ENCODE measurements at places on chromosomes 1 and 21.

- H3K36me3 ChIP-seq: no peaks in the 10 kb centered on the region
- no peak for DNase-seq
- H3K4me3 ChIP-seq: no peak overlapping the region
- no peaks in the 10 kb centered on the region for H3K4me1 ChIP-seq
- peaks cover 6% of the 10 kb centered on the region for H3K27me3 ChIP-seq
These were observed 115.0 kb downstream of the TTLL7 start for GRCh38 chr1:83883979-83884378.

- no peak for DNase-seq
- no peaks in the 10 kb centered on the region for H3K36me3 ChIP-seq
- H3K27ac ChIP-seq: no peak overlapping the region
- no peak overlapping the region for H3K4me3 ChIP-seq
- no peaks in the 10 kb centered on the region for H3K27me3 ChIP-seq
- peaks cover 2% of the 10 kb centered on the region for H3K4me1 ChIP-seq
These were observed 445.0 kb downstream of the SETD4 start for GRCh38 chr21:35615325-35615724.

- H3K4me3 ChIP-seq: no peak overlapping the region
- H3K4me1 ChIP-seq: peaks cover 39% of the 10 kb centered on the region
- no peak overlapping the region for H3K27ac ChIP-seq
These were observed 91.6 kb downstream of the ASH1L start for GRCh38 chr1:155471026-155471425.

DNA sequence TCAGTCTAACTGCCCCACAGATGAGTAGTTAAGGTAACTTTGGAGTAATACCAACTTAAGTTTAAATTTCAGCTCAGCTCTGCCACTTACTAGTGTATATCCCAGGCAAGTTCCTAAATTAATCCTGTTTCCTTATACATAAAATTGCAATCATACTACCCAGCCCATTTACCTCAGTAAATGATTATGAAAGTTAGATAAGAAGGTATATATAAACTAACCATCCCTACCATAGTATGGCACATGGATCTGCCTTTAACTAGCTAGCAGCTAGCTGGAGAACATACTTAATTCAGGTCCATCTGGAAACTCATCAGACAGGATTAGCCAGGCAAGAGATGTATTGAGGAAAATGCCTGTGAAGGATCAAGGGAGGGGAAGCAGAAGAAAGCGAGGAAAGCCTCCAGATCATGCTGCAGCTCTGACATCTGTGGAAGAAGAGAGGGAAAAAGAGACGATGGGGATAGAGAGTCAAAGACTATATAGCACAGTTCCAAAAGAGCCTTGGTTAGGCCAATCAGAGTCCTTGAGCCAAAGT, 8.0 kb upstream of the JAK1 start:
- no peak overlapping the region for H3K4me3 ChIP-seq
- H3K27ac ChIP-seq: no peak overlapping the region
- no peak for DNase-seq
- H3K27me3 ChIP-seq: no peaks in the 10 kb centered on the region
- H3K4me1 ChIP-seq: peaks cover 5% of the 10 kb centered on the region
- H3K36me3 ChIP-seq: no peaks in the 10 kb centered on the region

DNA sequence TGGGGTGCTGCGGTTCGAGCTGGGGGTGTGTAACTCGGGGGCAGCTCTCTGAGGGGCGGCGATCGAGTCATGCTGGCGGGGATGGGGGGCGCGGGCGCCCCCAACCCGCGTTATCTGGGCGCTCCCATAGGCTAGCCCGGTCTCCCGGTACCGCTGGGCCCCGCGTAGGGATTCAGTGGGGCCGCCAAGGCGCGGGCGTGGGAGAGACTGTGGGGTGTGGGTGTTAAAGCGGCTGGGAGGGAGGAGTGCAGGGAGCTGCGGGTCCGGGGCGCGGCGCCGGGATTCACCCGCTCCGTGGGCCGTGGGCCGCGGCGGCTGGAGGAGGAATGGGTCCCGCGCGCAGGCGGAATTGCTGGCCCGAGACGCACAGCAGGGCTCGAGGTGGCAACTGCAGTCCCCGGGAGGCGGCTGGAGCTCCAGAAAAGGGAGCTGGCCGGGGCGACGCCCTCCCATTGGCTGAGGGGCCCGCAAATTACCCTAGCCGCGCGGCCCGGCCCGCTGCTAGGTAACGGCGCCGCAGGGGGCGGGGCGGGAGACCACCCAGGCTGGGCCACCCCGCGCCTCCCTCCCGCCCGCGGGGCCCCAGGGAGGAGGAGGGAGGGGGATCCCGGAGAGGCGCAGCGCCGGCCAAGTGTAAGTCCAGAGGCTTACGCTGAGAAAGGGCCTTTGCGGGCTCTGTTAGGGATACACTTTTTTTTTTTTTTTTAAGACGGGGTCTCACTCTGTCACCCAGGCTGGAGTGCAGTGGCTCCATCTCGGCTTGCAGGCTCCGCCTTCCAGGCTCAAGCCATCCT, at the start of gene PTCH2:
Gene PTCH2, minus strand, starts transcription at position 392 of the 794 bp plus-strand sequence. Its CDS starts 321 bp downstream, at position 71.
- no peak within 1 kb of the TSS for H3K27ac ChIP-seq
- peaks cover 9% of the 10 kb centered on the region for H3K36me3 ChIP-seq
- peak within 1 kb of the TSS; percentile 9 for H3K4me3 ChIP-seq
- DNase-seq: peak; percentile 26
- H3K4me1 ChIP-seq: peaks cover 4% of the 10 kb centered on the region
- peaks cover 28% of the 10 kb centered on the region for H3K27me3 ChIP-seq

GRCh38 chr1:151823175-151823574, 8.4 kb downstream of the RORC start:
- peak overlapping the region; percentile 7 for H3K27ac ChIP-seq
- no peak for DNase-seq
- no peaks in the 10 kb centered on the region for H3K27me3 ChIP-seq
- no peaks in the 10 kb centered on the region for H3K36me3 ChIP-seq
- peaks cover 50% of the 10 kb centered on the region for H3K4me1 ChIP-seq

DNA sequence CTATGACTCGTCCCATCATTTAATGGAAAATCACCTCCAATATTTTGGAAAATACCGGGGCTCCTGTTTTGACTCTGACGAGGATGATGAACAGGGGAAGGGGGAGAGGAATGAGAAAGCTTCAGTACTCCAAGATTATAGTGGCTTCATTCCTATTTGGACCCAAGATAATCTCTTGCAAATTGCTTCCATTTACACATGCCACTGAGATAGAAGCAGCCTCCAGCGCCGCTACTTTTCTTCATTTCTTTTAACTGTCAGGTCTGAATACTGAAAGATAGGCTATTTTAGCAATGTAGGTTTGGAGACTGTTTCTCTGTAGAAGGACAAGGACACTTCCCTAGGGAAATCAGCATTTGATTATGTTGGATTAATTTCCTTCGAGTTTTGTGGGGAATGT, 565 bp upstream of the GRIK1 start:
- no peak overlapping the region for H3K4me3 ChIP-seq
- H3K36me3 ChIP-seq: no peaks in the 10 kb centered on the region
- H3K27ac ChIP-seq: no peak overlapping the region
- no peak for DNase-seq
- peaks cover 43% of the 10 kb centered on the region for H3K27me3 ChIP-seq

DNA sequence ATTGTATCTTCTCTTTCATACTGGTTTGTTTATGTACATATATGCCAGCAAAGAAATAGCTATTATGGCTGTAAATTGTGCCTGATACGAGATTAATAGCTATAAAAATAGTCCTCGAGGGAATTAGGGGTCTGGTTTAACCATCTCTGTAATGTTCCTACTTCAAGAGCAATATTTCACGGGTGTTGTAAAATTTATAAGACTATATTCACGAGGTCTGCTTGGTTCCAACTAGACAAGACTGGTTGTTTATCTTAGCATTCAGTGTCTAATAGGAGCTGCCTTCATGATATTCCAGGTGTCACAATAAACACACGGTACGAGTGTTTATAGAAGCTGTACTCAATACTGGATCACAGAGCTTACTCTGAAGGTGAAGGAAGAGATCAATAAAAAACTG, 389.9 kb downstream of the SIPA1L2 start:
- no peaks in the 10 kb centered on the region for H3K36me3 ChIP-seq
- H3K4me3 ChIP-seq: no peak overlapping the region
- H3K4me1 ChIP-seq: no peaks in the 10 kb centered on the region
- DNase-seq: no peak

DNA sequence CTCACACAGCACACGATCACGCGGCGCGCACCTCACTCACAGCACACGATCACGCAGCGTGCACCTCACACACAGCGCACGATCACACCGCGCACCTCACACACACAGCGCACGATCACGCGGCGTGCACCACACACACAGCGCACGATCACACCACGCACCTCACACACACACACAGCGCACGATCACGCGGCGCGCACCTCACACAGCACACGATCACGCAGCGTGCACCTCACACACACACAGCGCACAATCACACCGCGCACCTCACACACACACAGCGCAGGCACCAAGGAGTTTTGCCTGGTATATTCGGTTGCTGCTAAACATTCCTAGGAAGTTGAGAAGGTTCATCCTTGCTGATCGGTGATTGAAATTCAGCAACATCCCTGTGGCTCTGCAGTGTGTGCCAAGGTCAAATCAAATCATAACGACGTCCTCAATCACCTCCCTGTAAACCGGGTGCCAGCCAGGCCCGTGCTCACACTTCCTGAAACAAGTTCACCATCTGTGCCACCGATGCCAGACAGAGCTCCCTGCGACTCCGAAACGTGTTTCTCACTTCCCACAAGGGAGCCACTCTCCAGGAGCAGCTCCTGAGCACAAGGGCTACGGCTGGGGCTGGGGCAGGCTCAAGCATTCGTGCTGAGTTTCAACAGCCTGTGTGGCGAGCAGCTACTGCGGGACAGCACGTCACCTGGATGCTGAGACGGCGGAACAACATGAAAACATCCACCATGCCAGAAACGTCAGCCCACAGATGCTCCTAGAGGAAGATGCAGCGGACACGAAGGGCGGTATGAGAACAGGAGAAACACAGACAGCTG, 30.2 kb downstream of the WDR4 start:
- no peak overlapping the region for H3K4me3 ChIP-seq
- no peaks in the 10 kb centered on the region for H3K27me3 ChIP-seq
- no peak for DNase-seq
- peaks cover 56% of the 10 kb centered on the region for H3K36me3 ChIP-seq
- H3K27ac ChIP-seq: peak overlapping the region; percentile 34

DNA sequence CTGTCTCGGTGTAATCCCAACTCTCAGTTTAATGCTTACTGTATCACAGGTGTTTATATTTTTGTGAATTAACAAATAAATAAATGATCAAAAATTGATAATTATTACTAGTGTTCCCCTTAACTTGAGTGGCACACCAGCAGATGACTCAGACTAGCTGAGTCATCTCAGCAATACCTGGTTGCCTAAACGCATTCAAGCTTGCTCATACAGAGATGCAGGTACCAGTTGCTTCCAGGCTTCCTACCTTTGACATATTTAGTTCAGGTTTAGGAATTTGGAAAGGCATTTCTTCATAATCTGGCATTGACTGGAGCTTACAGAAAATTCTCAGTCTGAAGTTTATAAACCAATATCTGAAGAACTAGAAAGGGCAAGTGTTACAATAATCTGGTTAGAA, 78.9 kb upstream of the LMO4 start:
- no peak overlapping the region for H3K27ac ChIP-seq
- H3K27me3 ChIP-seq: peaks cover 19% of the 10 kb centered on the region
- no peaks in the 10 kb centered on the region for H3K4me1 ChIP-seq
- no peak overlapping the region for H3K4me3 ChIP-seq
- H3K36me3 ChIP-seq: no peaks in the 10 kb centered on the region
- DNase-seq: no peak

GRCh38 chr1:27542463-27543273, 52.7 kb upstream of the WASF2 start:
- no peak overlapping the region for H3K4me3 ChIP-seq
- peaks cover 14% of the 10 kb centered on the region for H3K4me1 ChIP-seq
- no peaks in the 10 kb centered on the region for H3K27me3 ChIP-seq
- H3K27ac ChIP-seq: peak overlapping the region; percentile 50

DNA sequence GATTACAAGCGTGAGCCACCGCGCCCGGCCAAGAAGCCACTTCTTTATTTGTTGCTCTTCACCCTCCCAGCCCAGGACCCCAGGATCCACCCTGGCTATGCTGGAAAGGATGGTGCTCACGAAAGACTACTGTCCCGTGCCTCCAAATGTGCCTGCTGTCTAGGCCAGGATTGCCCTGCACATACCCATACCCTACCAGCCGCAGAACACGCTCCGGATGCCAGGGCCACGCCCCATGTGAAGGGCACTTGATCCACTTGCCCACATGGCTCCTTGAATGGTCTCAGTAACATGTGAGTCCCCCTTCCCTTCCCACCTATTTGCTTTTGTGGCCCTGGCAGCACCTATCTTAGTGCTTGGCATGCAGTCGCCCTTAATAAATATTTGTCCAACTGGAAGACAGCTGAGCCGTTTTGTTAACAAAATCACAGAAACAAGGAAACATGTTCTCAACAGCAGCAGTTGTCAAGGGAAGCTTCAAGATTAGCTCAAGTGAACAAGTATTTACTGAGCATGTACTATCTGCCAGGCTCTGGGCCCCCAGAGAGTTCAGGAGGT, 13.8 kb upstream of the UBXN10 start:
- no peak for DNase-seq
- H3K4me3 ChIP-seq: no peak overlapping the region
- H3K27ac ChIP-seq: no peak overlapping the region
- no peaks in the 10 kb centered on the region for H3K36me3 ChIP-seq
- H3K27me3 ChIP-seq: no peaks in the 10 kb centered on the region

DNA sequence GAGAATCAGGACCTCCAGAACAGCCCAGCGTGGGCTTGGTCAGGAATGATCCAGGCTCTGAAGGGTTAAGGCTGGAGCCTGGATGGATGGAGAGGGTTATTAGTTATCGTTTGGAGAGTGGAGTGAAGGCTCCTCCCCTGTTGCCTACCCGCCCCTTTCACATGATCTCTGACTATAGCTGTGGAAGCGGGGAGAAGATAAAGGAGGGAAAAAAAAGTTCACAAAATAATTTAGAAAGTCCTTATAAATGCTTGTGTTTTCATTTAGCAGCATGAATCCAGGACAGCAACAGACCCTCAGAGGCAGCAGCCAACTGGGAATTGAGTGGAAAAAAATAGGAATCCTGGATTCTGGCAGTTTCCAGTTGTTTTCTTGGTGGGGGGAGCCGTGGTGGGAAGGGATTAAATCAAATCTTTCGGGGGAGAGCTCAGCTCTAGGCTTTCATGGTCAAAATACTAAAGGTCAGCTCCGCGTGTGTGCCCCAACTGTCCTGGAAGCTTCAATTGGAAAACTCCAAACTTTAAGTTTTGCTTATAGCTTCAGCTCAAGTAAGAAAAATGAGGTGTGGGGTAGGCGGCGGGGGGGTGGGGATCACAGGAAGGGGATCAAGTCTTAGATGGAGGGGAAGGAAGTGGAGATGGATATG, 595 bp upstream of the DDR2 start:
- H3K36me3 ChIP-seq: no peaks in the 10 kb centered on the region
- H3K27me3 ChIP-seq: peaks cover 3% of the 10 kb centered on the region
- no peak for DNase-seq
- no peak overlapping the region for H3K4me3 ChIP-seq
- H3K4me1 ChIP-seq: no peaks in the 10 kb centered on the region
- H3K27ac ChIP-seq: no peak overlapping the region

DNA sequence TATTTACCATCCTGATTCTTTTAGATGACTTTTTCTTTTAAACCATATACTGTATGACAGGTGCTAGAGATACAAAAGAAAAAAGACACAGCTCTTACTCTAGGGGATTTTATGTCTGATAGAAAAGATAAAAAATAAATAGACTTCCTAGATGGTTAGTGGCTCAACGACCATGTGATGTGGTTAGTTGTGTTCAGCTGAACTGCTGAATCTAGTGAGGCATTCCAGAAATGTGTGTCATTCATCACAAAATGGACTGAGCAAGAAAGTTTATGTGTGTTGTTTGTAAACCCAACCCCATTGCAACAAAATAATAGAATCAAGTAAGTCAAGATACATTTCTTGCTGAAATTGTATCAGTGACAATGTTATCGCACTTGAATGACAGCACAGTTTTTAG, 205.8 kb upstream of the LYPLAL1 start:
- no peak for DNase-seq
- no peaks in the 10 kb centered on the region for H3K4me1 ChIP-seq
- no peak overlapping the region for H3K27ac ChIP-seq
- H3K36me3 ChIP-seq: no peaks in the 10 kb centered on the region
- no peak overlapping the region for H3K4me3 ChIP-seq

GRCh38 chr1:171712341-171712740, 29.5 kb downstream of the VAMP4 start:
- no peaks in the 10 kb centered on the region for H3K27me3 ChIP-seq
